ENCODE measurements at places on chromosomes 7 and 10. TPM values are rescaled to one million over a fixed set of nuclear protein-coding genes. Genes with fewer than 3 reads are reported as not detected.

Gene PDCD11
- total RNA-seq = 29.1 TPM

- no peak overlapping the region for H3K4me3 ChIP-seq
- H3K4me1 ChIP-seq = no peaks in the 10 kb centered on the region
- no peaks in the 10 kb centered on the region for H3K36me3 ChIP-seq
- peak overlapping the region; percentile 70 for H3K27ac ChIP-seq
- H3K27me3 ChIP-seq = no peaks in the 10 kb centered on the region
These were observed 74.1 kb upstream of the PTPRZ1 start for GRCh38 chr7:121798896-121799295.

DNA sequence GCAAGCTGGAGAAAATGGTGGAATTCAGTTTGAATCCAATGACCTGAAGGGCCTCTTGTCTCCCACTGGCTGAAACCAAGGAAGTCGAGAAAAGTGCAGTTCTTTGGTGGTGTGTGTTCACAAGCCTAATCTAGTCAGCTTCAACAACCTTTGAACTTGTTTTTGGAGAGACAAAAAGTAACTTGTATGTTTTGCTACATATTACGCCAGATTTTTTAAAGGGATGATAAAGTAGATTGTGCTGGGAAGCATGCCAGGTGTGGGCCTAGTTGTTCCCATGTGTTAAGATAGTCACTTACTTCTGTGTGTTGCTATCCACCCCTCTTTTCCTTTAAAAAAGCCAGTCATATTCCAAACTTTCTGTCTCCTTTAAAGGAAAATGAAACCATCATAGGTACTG is 79.7 kb upstream of the FAM3C start:
- no peak for DNase-seq
- H3K4me1 ChIP-seq = no peaks in the 10 kb centered on the region
- H3K27me3 ChIP-seq = no peaks in the 10 kb centered on the region
- H3K27ac ChIP-seq = no peak overlapping the region

Gene LRMDA
- total RNA-seq = 11.1 TPM

GRCh38 chr7:144036302-144036885 is 12.4 kb upstream of the OR2A5 start:
- DNase-seq = no peak
- H3K27me3 ChIP-seq = no peaks in the 10 kb centered on the region
- no peaks in the 10 kb centered on the region for H3K4me1 ChIP-seq
- no peak overlapping the region for H3K4me3 ChIP-seq
- no peak overlapping the region for H3K27ac ChIP-seq

DNA sequence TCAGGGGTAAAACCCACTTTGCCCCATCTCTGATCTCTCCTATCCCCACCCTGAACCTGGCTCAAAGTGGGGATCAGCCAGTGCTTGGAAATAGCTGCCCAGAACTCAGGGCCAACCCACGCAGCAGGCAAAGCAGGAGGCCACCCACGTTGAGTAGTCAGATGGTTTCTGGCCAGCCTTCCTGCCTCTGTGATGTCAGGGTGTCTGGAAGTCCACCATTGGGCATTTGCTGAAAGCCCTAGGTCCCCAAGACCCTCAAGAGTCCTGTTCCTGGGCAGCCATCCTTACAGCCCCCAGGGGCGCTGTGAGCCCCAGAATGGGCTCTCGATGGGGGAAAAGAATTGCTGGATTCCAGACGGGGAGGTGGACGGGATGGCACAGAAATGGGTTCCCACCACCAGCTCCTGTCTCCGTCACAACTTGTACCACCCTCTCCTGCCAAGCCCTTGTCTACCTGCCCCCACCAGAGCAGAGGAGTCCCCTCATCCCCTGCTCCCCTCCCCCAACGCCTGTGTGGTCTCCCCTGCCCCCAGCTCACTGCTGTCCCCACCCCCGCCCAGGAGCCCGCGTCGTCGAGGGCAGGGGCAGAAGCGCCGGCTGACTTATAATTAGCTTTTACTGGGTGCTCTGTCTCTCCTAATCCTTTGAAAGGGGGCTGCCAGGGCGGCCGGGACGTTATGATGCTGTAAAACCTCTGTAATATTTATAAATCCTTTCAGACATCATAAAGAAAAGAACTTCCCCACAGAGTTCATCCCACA is 3.9 kb downstream of the MYL10 start:
- no peaks in the 10 kb centered on the region for H3K4me1 ChIP-seq
- H3K27ac ChIP-seq = no peak overlapping the region
- no peak overlapping the region for H3K4me3 ChIP-seq

DNA sequence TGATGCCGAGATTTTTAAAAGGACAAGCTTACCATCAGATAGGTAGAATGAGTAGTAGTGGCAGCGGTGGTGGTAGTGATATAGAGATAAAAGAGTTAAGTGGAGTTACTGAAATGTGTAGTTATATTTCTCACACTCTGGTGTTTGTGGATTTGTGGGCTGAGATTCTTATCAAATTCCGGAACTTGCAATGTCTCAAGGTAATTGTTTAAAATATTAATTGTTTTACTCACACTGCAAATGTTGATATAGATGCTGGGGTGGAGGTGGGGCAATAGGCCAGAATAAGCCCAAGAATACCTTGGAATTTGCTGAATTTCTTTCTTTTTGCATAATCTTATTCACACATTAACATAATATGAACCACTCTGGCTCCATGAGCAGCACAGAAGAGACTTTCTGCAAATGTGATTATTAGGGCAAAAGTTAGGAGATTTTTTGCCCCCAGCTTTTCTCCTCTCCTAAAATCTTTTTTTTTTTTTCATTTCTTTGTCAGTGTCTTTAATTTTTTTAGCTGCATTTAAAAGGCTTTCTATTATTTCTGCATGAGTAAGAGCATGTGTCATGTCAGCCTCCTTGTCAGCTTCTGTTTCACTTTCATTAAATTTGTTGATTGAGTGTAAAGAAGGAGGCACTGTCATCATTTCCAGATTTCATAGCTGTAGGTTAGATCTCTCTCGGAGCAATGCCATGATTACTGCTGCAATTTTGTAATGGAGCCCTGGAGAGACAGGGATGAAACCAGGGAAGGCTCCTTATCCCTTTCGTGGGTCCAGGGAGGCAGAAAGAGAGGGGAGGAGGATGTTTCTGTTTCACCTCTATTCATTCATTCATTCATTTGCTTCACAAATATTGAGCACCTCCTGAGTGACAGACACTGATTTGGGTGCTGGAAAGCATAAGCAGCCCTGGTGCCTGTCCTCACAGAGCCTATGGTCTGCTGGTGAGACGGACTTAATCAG is 13.1 kb upstream of the SGMS1 start:
- DNase-seq = no peak
- H3K4me1 ChIP-seq = no peaks in the 10 kb centered on the region
- no peak overlapping the region for H3K27ac ChIP-seq
- H3K4me3 ChIP-seq = no peak overlapping the region
- no peaks in the 10 kb centered on the region for H3K36me3 ChIP-seq
- no peaks in the 10 kb centered on the region for H3K27me3 ChIP-seq

Data from breast epithelium (tissue), 4 donors.